CD4-positive, CD25-positive, alpha-beta regulatory T cell (primary cell): ENCODE measurements at places on chromosomes 16 and 17. TPM values are rescaled to one million over a fixed set of nuclear protein-coding genes. Genes with fewer than 3 reads are reported as not detected.

Gene LAT
- 291 TPM for polyA plus RNA-seq

Gene IL17C
- polyA plus RNA-seq = not detected

Gene OR1A1
- not detected for polyA plus RNA-seq

Gene USP43
- not detected for polyA plus RNA-seq

Gene RPTOR
- polyA plus RNA-seq = 5.4 TPM

Gene NECAB2
- not detected for polyA plus RNA-seq

Gene TMEM235
- polyA plus RNA-seq = not detected

Gene NEK8
- polyA plus RNA-seq = 2.6 TPM

Gene SDR42E1
- polyA plus RNA-seq = 2.0 TPM

Gene SOX8
- polyA plus RNA-seq = 0.53 TPM

Gene DPEP1
- not detected for polyA plus RNA-seq

Gene EVPLL
- polyA plus RNA-seq = not detected

Gene P2RX1
- not detected for polyA plus RNA-seq

Gene PSMC3IP
- 0.39 TPM for polyA plus RNA-seq

Gene SMTNL2
- polyA plus RNA-seq = not detected

Gene PRDM7
- not detected for polyA plus RNA-seq

Gene DHRS7C
- not detected for polyA plus RNA-seq

Gene NR1D1
- polyA plus RNA-seq = 10.1 TPM

Gene SSTR5
- not detected for polyA plus RNA-seq

Gene TP53TG3B
- polyA plus RNA-seq = not detected

Gene ST6GALNAC2
- 0.13 TPM for polyA plus RNA-seq

Gene GLIS2
- 0.03 TPM for polyA plus RNA-seq

Gene TMEM98
- polyA plus RNA-seq = not detected

Gene TRPV3
- 0.06 TPM for polyA plus RNA-seq

Gene DHX38
- polyA plus RNA-seq = 24.5 TPM

Gene RANBP10
- 8.7 TPM for polyA plus RNA-seq

Gene CMTM2
- not detected for polyA plus RNA-seq

Gene LCMT1
- 46.5 TPM for polyA plus RNA-seq

Gene MYL4
- not detected for polyA plus RNA-seq

Gene GP1BA
- 0.22 TPM for polyA plus RNA-seq

Gene DNAAF8
- 0.06 TPM for polyA plus RNA-seq

Gene GRAP
- polyA plus RNA-seq = 62.1 TPM
